ENCODE measurements at places on chromosomes 5 and 9.

- no peak for DNase-seq
Measured at GRCh38 chr9:98896632-98897031, 47.1 kb upstream of the COL15A1 start.

DNA sequence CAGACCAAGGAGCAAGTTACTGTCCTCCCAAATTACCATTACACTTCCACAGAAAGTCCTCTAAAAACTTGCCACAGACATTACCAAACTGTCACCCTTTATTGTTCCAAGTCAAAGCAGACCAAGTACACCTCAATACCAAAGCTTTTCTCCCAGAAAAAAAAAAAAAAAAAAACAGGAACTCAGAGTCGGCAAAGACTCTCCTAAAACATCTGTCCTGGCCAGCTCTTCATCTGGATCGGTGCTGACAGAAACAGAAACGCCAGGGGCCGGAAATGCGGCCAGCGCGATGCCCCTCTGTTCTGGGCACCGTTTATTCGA lies 718 bp downstream of the DEPDC1B start:
- DNase-seq = no peak

GRCh38 chr5:76818844-76819831 lies at the start of gene F2RL1:
TSS of gene F2RL1 (plus strand) at chr5:76819030. CDS start at chr5:76819183, 153 bp downstream.
- peak; percentile 19 for DNase-seq

DNA sequence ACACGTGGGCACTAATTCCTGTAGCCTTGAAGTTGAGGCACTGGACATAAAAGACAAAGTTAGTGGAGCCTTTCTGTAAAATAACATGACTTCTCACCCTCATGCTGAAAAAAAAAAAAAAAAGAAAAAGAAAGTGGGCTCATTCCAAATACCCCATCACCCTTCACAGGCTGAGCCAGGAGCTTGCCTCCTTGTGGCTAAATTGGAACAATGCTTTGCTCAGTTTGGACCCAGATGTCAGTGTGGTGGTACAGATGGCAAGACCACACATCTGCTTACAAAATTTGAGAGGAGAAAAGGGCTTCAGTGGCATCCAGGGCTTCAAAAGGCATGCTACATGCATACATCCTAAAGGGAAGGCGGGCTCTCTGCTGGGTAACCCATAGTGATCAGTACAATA lies 342.8 kb downstream of the EBF1 start:
- no peak for DNase-seq

DNA sequence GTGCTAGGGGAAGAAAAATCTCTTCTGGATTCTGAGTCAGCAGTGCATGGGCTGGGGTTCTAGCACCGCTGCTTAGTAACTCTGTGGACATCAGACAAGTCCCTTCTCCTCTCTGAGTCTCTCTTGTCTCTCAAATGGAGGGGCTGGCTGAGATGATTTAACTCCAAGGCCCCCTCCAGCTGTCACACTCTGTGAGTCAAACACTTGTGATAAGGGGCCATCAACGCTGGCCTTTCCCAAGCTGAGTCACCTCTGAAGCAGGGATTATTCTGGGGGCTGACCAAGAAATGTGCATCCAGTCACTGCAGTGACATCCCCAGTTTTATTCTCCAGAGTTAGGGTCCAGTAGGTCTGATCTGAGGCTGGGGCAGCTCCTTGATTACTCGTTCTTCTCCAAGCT lies 110.4 kb upstream of the ZNF462 start:
- no peak for DNase-seq

GRCh38 chr5:159975462-159976019 lies 33.4 kb upstream of the TTC1 start:
- no peak for DNase-seq

DNA sequence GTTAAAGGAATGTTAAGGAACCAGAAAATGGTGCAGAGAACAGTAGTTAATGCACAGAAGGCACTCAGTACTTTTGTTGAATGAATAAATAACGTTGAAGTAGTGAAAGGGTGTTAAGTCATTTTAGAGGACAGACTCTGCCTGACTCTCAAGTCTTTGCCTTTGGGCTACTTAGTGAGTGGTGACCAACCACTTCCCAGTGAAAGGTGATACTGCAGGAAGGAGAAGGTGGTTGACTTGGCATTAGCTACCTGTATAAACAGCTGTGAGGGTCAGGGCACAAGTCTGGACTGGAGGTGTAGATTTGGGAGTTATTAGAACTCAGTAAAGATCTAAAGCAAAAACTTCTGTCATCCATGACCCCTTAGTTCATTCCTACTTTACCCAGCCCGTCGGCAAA lies 4.9 kb upstream of the SHB start:
- DNase-seq = no peak

DNA sequence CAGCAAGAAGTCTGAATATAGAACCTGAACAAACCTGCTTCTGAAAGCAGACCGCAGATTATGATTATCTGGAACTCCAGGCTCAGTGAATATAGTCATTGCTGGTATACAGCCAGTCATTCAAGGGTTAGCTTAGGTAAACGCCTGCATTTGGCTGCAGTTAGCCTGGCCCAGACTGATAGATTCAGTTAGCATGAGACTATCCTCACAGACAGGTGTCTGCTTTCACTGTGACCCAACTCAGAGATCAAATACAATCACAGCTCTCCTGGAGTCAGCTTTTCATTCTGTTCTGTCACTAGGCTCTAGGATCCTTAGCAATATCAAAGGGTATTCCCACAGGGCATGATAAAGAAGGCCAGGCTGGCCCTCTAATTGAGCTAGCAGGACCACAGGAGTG lies 138.6 kb upstream of the PLCXD3 start:
- no peak for DNase-seq

- no peak for DNase-seq
Measured at GRCh38 chr9:68530618-68531017, 10.1 kb downstream of the TMEM252 start.

GRCh38 chr5:58380655-58381054 lies 79.2 kb downstream of the PLK2 start:
- DNase-seq = no peak
